ENCODE measurements at places on chromosomes 6 and 20.

GRCh38 chr6:133243723-133244305 is 2.7 kb downstream of the EYA4 start:
- no peak for DNase-seq

GRCh38 chr6:164469276-164469949 is 840.0 kb downstream of the C6orf118 start:
- no peak for DNase-seq

GRCh38 chr20:17616480-17617211 is 46.8 kb downstream of the DSTN start:
- DNase-seq, result no peak

- no peak for DNase-seq
Observed at GRCh38 chr6:155968921-155969320, 513.3 kb upstream of the NOX3 start.

DNA sequence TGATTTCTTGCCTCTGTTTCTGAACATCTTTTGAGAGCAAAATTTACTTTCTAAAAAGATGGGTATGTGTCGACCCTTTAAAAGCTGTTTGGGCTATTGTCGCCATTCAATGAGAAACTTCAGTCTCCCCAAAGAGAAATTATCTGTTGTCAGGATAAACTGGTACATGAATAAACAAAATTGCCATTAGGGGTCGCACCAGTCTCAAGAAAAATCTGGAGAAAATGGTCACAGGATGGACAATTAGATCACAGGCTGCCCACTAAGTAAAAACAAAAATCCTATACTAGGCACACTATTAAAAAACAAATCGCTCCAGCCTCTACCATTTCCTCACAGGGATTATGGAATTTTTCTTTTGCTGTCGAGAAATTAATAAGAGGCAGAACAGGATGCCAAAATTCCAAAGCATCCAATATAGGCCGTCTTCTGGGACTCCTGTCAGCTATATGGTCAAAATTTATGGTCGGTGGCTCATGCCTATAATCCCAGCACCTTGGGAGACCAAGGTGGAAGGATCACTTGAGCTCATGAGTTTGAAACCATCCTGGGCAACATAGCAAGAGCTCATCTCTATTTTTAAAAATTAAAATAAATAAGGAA is 5.5 kb upstream of the HLA-E start:
- no peak for DNase-seq

DNA sequence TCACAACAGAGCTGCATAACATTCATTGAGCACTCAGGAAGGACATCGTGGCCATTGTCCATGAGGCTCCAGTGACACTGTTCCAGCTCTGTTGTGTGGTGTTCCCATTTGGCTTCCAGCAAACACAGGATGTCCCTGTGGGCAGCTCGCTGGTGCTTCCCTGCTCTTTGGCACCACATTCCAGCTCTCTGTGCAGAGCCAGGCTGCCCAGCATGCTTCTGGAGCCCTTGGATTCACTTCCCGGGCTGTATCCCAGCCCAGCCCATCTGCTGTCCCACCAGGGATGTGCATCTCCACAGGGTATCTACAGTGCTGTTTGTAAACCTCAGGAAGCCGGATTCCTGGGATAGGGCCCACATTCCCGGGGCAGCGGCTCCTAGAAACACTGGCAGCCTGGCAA is 57.2 kb downstream of the CTCFL start:
- no peak for DNase-seq

- no peak for DNase-seq
Observed at GRCh38 chr6:160167604-160168399, 46.2 kb downstream of the SLC22A1 start.

GRCh38 chr20:32980990-32981389 is 23.2 kb downstream of the SUN5 start:
- DNase-seq, result no peak

GRCh38 chr6:2042956-2043648 is 202.3 kb downstream of the GMDS start:
- DNase-seq, result no peak
